ENCODE measurements at places on chromosomes 6 and 20. TPM values are rescaled to one million over a fixed set of nuclear protein-coding genes. Genes with fewer than 3 reads are reported as not detected.

The SMLR1 gene
- total RNA-seq: 0.18 TPM

The HNF4A gene
- total RNA-seq: 0.09 TPM

The THEMIS gene
- total RNA-seq: 0.19 TPM

The PACRG gene
- total RNA-seq: 1.5 TPM

The PAQR8 gene
- 4.8 TPM for total RNA-seq

The OXT gene
- total RNA-seq: not detected

The RPS6KA2 gene
- 20.1 TPM for total RNA-seq

The COL9A1 gene
- 4.8 TPM for total RNA-seq

The MYH7B gene
- 2.7 TPM for total RNA-seq

The PDE7B gene
- total RNA-seq: 0.33 TPM

The ANKS1A gene
- total RNA-seq: 26.8 TPM

The MARCKS gene
- 156 TPM for total RNA-seq

The ABHD16A gene
- 47.5 TPM for total RNA-seq

The TSBP1 gene
- not detected for total RNA-seq

The HLA-DOA gene
- 3.0 TPM for total RNA-seq

The PKIB gene
- total RNA-seq: 0.49 TPM

The NECAB3 gene
- total RNA-seq: 18.9 TPM

All from motor neuron (in vitro differentiated cells).